ENCODE measurements at places on chromosomes 2 and 18.

GRCh38 chr2:162925595-162925994, 87.0 kb upstream of the KCNH7 start:
- DNase-seq: no peak

DNA sequence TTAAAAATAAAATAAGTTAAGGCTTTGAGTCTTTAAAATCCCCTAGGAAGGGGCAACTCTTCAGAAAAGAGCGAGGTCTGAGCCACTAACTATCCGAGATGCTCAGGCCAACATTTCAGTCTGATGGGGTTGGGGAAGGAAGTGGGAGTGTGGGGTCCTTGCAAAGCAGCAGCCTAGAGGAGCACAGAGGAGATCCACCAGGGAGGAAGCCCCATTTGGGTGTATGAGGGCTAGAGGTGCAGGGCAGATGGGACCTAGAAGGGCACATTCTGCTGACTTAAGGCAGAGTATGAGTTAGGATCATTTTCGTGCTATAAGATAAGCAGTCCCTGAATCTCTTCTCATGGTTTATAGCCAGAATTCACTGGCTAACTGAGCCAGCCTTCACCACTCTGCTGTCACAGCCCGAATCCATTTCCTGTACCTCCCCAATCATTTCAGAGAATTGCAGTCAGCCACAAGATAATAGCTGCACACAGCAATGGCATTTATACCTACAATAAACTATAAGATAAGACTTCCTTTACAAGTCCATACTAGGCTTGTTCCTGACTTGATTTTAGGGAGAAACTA, 37.0 kb downstream of the MRPL30 start:
- DNase-seq: no peak

- DNase-seq: no peak
Observed at GRCh38 chr2:154240316-154240715, 368.6 kb downstream of the GALNT13 start.

GRCh38 chr2:9657083-9657482, 26.3 kb upstream of the YWHAQ start:
- no peak for DNase-seq

DNA sequence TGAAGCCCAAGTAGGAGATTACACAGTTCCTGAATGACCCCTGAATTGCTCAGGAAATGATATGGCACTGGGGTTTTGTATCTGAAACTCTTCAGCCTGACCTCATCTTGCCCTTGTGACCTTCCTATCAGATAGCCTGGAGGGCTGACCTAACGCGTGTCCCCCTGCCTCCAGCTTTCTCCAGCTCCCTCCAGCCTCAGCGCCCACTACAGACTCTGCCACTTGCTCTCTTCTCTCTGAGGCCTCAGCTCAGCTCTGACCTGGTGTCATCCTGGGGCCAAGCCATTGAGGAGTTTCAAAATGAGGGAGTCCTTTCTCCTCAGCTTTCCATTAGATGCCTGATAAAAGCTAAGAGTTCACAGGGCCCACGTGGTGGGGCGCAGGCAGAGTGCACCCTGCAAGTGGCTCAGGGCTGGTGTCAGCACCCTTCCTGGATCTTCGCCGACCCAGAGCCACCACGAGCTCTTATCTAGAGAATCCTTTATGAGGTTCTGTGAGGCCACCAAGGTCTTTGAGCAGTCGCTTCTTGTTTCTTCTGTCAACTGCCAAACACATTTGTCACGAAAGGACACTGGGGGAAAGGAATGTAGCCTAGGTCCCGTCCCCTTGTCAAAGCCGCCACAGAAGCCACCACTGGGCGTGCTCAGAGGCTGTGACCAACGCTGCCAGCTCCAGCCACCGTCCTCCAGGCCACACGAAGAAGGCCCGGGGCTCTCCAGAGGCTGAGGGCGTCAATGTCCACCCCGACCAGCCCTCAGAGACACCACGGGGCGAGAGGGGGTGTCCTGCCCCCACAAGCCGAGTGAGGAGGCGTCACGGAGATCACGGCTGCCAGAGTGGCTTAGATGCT, 131.3 kb upstream of the GPC1 start:
- DNase-seq: no peak

DNA sequence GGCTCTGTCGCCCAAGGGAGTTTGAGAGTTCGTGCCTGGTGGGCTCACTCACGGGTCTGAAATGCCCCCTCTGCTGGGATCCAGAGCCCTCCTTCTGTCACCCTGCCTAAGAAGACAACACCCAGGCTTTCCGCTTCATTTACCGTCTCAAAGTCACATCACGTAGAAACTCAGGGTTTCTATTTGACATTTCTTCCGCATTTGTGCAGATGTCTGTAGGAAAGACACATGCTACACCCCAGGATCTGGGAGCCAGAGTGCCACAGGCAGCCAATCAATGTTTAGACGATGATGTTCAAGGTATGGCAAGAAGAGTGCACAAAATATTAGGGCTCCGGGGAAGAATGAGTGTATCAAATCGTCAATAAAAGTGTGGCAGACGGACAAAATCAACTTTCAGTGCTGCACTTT, 24.4 kb upstream of the ACKR3 start:
- no peak for DNase-seq

DNA sequence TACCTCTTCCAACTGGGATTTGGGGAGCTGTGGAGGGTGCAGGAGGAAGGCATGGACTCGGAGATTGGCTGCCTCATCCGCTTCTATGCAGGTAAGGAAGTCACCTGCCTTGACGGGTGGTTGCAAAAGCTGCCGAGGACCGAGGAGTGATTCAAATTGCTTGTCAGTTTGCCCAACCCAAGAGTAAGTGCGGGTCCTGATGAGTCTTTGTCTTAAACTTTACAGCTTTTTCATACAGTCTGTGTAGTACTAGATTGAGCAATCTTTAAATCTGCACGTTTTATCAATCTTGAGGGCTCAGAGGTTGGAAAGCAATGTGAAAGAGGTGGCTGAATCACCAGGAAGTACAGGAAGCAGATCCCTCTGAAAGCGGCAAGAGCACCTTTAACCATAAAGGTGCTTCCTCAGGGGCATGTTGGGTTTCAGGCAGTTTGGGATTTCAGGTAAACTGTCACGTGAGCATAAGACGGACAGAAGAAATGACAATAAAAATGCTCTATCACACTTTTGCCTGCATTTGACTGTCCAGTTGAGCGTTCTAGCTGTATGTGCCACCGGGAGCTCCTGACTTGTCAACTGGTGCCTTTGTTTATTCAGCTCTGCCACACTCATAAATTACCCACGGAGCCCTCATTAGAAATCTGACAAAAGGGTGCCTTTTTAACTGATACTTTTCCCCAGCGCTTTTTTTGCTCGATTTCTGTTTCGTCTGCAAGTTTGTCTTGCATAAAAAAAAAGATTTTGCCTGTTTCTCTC, 2.0 kb downstream of the PHLPP1 start:
- DNase-seq: no peak

DNA sequence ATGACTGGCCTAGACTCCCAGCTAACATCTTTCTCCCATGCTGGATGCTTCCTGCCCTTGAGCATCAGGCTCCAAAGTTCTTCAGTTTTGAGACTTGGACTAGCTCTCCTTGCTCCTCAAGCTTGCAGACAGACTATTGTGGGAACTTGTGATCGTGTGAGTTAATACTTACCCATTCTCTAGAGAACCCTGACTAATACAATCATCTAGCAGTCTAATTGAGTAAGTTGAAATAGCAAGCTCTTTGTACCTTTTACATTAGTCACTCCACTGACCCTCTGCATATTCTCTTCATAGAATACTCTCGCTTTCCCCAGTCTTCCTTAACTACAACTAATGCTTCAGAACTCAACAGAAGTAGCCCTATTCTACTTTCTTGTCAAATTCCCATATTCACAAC, 434.6 kb upstream of the NXPH2 start:
- DNase-seq: no peak

DNA sequence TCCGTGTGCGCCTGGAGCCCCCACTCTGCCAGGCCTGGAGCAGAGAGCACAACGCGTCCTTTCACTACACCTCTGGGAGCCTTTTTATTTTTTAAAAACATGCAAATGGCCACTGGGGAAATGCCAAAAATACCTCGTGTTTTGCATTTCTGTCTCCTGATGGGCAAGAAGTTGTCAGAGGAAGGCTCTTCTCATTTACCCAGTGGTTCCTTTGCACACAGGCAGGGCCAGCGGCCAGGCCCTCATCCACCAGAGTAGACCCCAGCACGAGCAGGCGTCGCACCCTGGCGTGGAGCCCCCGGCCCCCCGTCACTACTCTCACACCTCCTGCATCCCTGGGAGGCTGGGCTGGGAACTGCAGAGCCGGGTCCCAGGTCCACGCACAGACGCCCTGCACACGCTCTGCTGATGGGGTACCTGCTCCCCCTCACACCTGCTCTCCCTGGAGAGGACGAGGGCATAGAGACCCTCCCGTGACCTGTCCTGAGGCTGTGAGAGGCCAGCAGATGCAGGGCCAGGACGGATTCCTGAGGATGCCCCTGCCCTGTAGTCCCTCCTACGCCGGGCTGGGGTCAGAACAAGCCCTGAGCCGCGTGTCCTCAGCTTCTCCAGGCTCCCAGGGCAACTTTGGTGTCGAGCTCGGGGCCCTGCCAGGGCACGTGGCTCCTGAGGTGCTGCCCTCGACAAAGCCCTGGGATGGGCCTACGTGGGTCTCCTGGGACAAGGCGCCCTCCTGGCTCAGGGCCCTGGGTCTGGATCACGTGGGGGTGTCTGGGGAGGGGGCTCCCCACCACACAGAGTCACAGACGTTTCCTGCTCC, 65.0 kb downstream of the NFATC1 start:
- DNase-seq: no peak

GRCh38 chr2:179853108-179853507, 8.3 kb downstream of the ZNF385B start:
- DNase-seq: no peak

DNA sequence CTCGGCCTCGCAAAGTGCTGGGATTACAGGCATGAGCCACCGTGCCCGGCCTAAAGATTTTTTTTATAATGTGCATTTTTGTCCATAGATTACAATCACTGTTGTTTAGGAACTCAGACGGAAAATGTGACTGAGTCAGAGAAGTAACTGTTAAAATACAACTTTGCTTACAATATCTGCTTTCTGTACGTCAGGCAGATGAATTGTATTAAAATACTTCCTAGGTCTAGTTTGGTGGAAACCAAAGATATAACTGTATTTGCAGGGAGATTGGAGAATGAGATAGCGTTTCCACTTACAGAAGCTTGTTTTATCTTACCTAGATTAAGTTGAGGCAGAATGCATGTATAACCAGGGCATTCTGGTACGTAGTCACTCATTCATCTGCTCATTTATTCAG, 36.7 kb downstream of the ASAP2 start:
- DNase-seq: no peak

- DNase-seq: no peak
Observed at GRCh38 chr18:46291149-46291548, 187.0 kb downstream of the HAUS1 start.

GRCh38 chr2:188193230-188193629, 98.4 kb upstream of the GULP1 start:
- DNase-seq: no peak

DNA sequence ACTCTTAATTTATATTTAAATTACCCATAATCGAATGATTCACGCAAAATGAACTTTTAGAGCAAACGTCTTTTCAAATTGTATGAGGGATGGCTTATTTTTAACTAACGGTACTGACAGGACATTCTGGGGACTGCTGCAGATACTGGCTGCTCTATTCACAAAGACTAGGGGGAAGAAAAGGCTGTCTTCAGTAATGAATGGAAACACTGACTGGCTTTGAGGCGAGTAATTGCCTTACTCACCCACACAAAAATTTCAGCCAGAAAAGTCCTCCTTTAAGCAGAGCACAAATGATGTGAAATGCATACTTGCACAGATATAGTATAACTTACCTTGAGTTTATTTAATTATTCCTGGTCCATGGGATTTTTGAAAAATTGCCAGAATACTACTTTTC, 852.6 kb downstream of the DPP10 start:
- no peak for DNase-seq

DNA sequence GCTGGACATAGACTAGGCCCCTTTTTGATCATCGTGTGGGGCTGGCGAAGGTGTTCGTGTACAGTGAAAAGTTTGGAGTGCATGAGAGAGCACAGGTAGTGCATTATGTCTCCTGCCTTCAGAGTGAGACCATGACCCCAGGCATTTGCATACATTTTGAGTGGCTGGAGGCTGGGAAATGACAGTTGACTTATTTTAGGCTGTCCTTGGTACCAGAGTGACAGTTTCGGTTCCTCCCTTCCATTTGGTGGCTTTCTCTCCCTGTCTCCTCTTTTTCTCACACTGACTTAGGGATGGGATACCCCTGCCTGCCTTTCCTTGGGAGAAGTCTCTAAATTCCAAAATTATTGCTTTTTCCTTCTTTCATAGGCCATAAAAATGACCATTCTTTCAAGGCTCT, 20.1 kb downstream of the SERPINB12 start:
- DNase-seq: no peak

DNA sequence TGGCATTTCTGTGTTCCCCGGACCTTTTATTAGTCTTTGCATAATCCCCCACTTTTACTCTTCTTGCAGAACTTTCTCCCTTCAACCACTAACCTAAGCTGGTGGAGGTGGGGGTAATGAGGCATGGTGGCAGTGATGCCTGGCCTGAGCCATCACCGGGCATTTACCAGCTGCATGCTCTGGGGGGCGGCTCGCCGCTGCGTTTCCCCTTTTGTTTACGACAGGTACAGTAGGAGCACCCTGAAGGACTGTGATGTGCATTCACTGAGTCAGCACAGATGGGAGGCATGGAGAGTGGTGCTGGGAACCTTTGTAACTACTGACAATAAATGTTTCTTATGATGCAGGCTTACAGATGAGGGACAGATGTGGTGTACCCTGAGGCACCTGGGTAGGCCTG, 46.9 kb downstream of the PLEKHB2 start:
- no peak for DNase-seq

DNA sequence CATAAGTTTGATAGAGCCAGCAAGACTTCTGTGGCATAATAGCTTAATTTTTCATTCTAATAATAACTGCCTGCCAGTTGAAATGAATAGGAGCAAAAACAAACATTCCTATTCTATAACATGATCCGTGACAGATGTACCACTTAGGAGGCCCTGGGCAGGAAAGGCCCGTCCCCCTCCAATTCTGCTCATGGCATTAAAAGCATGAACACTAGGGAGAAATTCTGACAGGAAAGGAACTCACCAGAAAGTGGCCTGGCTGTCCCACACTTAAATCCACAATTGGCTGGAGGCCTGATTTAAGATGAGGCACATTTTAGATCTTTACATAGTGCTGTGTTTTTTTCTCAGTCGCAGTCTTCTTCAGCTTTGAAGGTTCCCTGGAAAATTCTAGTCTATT, 261.9 kb upstream of the ETAA1 start:
- DNase-seq: peak; percentile 73

DNA sequence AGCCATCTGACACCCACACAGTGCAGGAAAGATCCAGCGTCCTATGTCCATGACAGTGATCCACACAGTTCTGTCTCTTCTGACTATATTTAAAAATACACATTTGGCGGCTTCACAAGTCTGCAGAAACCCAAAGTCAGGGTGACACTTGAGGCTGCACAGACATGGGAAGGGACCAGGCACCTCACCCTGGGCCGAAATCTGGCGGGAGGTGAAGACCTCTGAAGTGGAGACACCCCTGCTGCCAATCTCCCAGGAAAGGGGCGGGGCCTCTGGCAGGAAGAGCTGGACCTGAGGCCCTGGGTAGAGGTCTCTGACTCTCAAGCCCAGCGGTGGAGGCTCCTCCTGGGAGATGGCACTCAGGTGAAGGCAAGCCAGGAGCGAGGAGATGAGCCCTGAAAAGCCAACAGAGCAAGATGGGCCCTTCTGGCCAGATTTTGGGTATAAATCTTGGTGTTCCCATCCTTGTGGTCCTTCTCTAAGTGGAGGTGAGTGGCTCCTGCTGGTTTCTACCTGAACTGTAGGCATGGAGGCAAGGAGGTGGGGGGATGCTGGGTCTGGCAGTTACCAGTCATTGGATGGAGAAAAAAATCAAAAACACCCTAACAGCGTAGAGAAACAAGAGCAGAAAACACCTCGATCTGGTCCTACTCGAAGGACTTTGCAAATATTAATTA, 248.4 kb downstream of the HDAC4 start:
- no peak for DNase-seq

- DNase-seq: no peak
Observed at GRCh38 chr18:8260319-8260718, 348.9 kb upstream of the RAB12 start.
